ENCODE measurements at places on chromosomes 2 and 18. TPM values are rescaled to one million over a fixed set of nuclear protein-coding genes. Genes with fewer than 3 reads are reported as not detected.

EVX2 gene
- polyA plus RNA-seq = not detected

FABP1 gene
- 1.7 TPM for polyA plus RNA-seq

UGT1A3 gene
- not detected for polyA plus RNA-seq

NAT8 gene
- polyA plus RNA-seq = not detected

EGR4 gene
- not detected for polyA plus RNA-seq
